ENCODE measurements at places on chromosomes 1 and 21. TPM values are rescaled to one million over a fixed set of nuclear protein-coding genes. Genes with fewer than 3 reads are reported as not detected.
A peak's percentile ranks its signal among the peaks of the same experiment; 100 is the strongest.

DNA sequence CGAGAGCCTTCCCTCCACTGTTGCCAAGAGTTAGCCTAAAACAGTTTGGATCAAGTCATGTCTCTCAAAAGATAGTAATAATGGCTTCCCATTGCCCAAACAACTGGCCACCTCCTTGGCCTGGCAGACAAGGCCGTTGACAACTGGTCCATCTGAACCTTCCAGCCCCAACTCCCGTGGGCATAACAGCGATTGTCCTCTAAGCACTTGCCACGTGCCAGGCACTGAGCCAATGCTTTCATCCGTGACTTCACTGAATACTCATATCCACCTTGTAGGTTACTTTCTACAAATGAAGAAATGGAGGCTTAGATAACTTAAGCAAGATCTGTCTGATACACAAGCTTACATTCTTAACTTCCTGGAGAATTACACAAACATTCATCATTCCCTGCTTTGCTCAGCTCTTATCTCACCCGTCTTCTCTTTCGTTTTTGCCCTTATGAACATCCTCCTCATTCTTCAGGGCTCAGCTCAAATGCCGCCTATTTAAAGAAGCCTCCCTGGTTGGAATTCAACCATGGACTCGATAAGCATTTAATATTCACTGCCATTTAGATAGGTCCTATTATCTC lies 106.4 kb downstream of the KCND3 start:
- DNase-seq, result no peak

DNA sequence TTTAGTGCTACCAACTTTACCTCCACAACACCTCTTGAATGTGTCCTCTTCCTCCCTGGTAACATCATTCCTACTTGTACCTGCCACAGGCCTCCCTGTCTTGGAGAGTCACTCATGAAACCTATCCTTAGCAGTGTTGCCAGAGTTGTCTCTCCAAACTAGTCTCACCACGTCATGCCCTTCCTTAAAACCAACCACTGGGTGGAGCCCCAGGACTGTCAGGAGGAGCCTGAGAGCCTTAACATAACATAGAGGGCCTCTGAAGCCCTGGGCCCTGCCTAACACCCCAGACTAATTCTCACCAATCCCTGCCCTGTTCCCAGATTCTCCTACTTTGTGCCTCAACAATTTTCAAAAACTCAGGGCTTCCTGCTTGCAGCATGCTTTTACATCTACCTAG lies 65.3 kb downstream of the ZNF697 start:
- DNase-seq, result peak; percentile 62

DNA sequence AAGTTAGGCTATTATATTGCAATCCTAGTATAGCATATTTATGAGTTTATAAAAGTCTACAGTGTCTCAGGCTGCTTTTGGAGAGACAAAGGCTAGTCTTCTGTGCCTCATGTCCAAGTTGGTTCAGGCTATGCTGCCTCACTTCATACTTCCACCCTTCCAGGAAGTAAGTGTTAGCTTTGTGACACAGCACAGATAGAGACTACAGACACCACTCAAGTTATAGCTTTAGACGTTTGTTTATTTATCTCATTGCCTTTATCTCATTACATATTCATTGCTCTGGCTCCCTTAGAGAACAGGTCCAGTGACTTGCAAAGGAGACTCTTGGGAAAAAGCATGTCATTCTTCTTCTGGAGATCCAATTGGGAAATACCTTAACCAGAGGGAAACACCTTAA lies 22.6 kb upstream of the GBP4 start:
- DNase-seq, result no peak

DNA sequence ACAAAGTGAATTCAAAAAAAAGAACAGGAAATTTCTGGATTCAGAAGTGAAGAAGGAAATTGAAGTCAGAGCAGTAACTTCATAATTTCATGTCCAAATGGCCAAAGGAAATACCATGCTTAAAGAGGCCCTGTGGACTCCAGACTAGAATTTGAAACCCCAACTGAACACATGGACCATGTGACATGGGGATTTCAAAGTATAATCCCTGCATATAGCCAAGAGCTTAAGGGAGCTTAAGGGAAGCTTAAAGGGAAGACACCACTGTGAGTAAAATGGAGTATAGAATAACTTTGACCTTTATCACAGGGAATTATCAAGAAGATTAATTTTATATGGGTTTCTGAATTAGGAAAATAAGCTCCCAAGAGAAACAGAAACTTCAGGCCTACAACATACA lies 241.8 kb upstream of the POGK start:
- no peak for DNase-seq

The ZMYND12 gene
- polyA plus RNA-seq, result 0.40 TPM

GRCh38 chr1:234556245-234556943 lies 53.6 kb downstream of the IRF2BP2 start:
- DNase-seq, result no peak

GRCh38 chr1:30778154-30778978 lies 20.8 kb upstream of the LAPTM5 start:
- peak; percentile 72 for DNase-seq

DNA sequence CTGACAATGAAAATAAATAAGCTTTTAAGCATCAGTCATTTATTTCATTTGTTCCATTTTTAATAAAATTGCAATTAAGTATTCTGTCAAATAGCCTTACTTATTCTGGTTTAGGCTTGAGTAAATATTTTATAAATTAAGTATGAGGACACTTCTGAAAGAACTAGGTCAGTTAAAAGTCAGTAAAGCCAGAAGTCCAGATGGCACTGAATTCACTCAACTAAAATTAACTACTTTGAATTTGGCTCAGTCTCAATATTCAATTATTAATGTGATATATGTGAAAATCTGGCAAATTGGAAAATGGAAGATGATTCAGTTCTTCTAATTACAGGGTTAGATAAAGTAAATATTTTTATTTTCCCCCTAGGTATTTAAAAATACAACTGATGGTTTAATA lies 174.2 kb downstream of the BRINP3 start:
- DNase-seq, result no peak

The OTUD3 gene
- 3.1 TPM for polyA plus RNA-seq

DNA sequence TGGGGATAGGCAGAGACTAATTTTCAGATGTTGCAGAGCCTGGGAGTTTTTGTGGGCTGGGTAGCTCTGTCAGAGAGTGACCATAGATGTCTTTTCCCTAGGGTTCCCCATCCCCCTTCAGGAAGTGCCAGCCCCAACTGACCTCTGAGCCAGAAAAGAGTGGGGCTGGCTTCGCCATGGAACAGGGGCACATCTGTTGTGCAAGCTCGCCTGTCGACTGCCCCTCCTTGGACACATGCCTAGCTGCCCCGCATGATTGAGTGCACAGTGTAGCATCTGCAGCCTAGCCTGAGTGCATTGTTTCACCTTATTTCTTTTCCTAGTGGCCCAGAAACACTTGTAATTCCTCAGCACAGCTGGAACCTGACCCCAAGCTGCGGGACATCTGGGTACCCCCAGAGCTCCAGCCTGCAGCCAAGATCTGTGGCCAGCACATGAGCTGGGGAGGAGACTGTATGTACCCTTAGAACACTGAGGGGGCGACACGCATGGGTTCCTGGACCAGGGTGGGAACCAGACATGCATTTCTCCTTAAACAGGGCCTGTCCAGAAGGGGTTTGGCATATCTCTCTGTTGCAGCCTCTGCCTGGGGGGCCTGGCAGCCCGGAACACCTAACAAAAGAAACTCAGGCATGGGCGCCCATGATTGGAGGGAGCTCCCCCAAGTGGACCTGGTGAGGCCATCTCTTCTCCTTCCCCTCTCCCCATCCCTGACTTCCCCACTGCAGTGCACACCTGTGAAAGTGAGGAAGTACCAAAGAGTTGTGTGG lies 55.2 kb downstream of the SYT14 start:
- no peak for DNase-seq

The OLIG2 gene
- polyA plus RNA-seq, result not detected

GRCh38 chr1:162204129-162204822 lies 134.8 kb downstream of the NOS1AP start:
- DNase-seq, result no peak

The OR4F16 gene
- not detected for polyA plus RNA-seq

Measured in endothelial cell of umbilical vein (primary cell).